ENCODE measurements at places on chromosomes 4 and X.

- DNase-seq: peak; percentile 49
These were observed 67.9 kb upstream of the PUDP start for GRCh38 chrX:7215842-7216241.

GRCh38 chr4:17236686-17237085 lies 275.2 kb downstream of the QDPR start:
- DNase-seq: peak; percentile 78

DNA sequence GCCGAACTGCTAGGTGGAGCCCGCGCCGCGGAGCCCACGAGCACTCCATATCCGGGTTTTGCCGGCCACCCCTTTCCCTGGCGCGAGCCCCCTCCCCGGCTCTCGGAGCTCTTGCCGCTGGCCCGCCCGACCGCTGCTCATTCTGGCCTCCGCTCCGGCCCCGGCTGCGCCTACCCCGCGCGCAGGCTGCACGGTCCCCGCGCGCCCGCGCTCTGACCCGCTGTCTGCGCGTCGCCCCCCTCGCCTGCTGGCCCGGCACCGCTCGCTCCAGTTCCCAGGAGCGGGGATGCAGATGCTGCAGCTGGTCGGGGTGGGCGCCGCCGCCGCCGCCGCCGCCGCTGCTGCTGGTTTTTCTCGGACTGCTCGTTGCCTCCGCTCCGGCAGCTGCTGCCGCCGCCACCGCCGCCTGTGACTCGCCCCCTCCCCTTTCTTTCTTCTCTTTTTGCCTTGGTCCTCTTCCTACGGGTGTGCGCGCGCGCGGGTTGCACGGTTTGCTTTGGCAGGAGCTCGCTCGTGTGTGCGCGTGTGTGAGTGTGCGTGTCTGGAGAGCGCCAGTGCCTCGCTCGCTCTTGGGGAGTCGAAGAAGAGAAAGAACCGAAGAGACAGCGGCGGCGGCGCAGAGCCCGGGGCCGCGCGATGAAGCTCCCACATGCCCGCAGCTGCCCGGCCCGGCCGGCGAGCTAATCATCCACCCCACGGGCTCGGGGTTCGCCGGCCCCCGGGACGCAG lies at the start of gene ADGRL3:
TSS of gene ADGRL3 (plus strand) at position 140 of the 729 bp plus-strand sequence.
- peak; percentile 47 for DNase-seq

DNA sequence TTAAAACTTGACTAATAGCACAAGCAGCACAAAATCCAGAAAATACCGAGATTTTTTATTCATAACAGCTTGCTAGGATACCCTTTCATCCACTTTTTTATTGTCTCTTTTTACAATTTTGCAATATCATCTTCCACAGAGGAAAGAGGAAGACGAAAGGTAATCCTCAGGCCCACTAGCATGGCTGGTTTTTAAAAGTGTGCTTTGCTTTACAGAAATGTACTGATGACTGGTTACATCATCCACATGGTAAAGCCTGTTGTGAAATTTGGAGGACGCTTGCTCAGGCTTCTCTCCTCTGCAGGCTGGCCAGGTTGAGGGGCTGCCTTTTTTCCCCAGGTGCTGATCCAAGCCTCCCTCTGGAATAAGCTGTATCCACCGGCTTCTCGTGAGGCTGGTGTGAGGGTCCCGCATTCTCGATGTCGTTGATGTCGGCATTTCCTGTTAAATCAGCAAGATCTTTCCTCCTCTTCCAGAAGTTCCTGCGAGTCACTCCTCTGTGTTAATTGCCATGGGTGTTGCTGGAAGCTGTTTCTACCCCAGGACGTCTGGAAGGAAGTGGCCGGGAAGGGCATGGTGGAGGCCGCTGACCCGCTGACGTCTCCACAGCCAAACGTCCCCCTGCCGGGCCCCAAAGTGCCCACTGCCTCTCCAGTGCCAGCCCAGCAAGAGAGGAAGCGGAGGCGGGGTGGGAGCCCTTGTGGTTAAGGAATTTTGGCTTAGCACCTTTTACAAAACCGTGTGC lies 5.8 kb upstream of the DGKQ start:
- peak; percentile 31 for DNase-seq

DNA sequence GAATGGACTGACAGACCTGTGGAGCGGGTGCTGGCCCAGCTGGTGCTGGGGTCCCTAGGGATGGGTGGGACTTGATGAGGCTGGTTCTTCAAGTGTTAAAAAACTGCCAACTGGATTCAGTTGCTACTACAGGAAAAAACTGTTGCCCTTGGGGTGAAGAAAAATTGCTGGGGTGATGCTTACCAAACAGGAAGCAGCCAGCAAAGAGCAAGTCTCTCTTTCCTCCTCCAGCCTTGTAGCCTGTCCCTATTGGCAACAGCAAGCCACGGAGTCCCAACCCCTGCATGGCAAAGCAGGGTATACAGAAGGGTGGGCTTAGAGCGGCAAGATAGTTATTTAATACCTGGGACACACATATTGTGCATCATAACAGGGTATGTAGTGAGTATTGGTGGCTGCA lies 60.1 kb upstream of the ATP8A1 start:
- DNase-seq: no peak

- DNase-seq: no peak
These were observed 18.6 kb downstream of the PSMD10 start for GRCh38 chrX:108072746-108073145.

DNA sequence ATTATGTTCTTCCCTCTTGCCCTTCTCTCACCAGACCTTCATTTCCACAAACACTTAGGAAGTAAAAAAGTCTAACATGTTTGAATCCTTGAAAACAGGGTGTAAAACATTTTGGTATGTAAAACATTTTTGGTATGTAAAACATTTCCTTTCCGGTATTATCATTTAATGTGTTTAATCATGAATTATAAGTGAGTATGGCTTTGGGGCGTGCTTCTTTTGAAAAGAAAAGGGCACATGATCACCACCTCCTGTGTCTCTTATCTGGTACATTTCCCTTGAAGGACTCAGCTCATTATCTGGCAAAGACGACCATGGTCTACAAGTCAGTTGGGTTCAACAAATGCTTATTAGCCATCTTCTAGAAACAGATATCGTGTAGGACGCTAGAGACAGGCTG lies 283.6 kb downstream of the FRMPD4 start:
- peak; percentile 48 for DNase-seq

DNA sequence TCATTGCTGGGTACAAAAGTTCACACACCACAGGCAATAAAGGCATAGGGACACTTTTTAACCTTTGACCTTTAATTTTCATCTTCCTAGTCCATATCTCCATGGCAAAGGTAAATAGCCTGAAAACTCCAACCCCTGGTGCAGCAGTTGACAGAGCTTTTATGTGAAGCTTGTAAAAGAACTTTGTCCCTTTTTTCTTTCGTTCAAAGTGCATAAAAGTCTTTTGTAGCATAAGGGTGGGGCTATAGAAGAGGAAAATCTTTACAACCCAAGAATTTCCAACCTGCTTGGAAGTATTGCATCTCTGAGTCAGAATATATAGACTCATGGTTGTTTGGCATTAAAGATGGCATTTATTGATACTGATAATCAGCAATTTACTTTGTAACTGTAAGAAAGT lies 20.4 kb downstream of the POF1B start:
- no peak for DNase-seq

GRCh38 chr4:149910177-149910576 lies 94.5 kb upstream of the IQCM start:
- DNase-seq: peak; percentile 7

- DNase-seq: no peak
These were observed 9.6 kb upstream of the ABLIM2 start for GRCh38 chr4:8168232-8168631.

- no peak for DNase-seq
These were observed 39.8 kb upstream of the POF1B start for GRCh38 chrX:85419293-85419692.

GRCh38 chr4:98204236-98204553 lies 57.0 kb upstream of the RAP1GDS1 start:
- no peak for DNase-seq

DNA sequence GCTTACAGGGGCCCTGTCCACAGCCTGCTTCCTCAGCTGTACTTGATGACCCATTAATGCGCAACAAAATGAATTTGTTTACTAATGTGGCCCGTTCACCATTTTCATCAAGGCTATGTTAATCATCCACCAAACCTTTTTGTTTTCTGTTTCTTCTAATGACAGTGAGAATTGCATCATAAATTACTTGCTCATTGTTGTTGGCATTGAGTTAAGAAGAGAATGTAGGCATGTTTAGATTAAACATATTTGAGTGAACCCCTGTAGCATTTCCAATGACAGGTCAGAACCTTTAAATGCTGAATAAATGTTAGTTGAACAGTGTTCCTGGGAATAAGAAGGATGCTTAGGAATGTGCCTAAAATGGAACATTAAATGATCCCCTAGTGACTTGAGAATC lies 183.4 kb downstream of the SPRY1 start:
- DNase-seq: no peak

DNA sequence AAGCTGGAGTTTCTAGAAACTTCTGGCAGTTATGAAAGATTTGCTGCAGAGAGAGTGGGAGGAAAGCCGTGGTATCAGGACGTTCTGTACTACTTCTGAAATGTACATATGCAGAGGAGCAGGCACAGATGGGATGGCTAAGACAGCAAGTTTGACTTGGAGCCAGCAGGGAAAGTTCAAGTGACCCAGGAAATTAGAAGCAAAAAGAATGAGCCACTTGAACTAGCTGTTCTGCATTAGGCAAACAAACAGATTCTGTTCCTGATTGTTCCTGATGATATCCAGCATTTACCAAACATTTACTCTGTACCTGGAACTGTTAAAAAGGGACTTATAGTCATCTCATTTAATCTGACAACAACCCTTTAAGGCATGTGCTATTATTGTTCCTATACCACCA lies 41.4 kb upstream of the CXCL13 start:
- no peak for DNase-seq

DNA sequence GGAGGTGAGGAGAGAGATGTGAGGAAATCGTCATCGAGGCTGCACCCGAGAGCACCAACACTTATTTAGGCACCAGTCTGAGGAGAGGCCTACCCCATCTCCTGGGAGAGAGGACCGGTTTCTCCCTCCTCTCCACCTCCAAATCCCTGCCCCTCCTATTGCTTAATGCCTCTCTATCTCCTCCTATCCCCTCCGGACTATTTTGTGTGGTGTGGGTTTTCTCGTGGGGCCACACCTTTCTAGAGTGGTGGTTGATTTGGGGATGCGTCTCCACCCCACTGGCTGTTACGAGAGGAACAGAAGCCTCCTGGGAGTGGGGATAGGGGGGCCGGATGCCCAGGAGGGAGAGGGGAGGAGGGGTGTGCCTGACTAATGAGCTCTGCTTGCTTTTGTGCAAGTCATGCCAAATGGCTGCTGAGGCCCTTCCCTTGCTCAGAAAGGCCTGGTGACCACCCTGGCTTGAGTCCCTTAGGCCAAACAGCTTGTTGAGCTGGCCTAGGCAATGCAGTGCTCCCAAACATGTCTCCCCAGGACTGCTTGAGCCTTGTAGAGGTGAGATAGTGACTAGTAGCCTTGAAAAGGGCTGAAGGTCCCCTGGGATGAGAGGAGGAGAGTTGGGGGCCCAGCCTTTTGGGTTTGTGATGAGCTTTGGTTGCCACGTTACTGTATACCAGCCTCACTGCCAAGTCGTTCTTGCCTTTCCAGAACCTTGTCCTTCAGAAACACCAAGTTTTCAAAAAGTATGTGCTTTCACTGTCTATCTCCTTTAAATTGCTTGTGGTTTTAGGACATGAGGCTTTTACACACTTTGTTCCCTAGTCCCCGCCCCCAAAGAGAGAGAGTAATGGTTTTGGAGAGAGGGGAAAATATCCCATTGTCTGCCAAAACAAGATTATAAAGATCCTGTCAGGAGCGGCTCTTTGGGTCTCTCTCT lies 1.2 kb downstream of the MSN start:
- peak; percentile 86 for DNase-seq

- DNase-seq: no peak
These were observed at the start of gene SMPX for GRCh38 chrX:21757960-21758359. SMPX (minus strand) TSS chrX:21758116; CDS start chrX:21754290, 3,826 bp downstream.

GRCh38 chr4:139658185-139658584 lies 7.4 kb upstream of the MGST2 start:
- no peak for DNase-seq

- DNase-seq: no peak
These were observed 11.7 kb downstream of the JCHAIN start for GRCh38 chr4:70654605-70655011.

GRCh38 chr4:2478229-2478628 lies 9.3 kb downstream of the RNF4 start:
- peak; percentile 77 for DNase-seq

- DNase-seq: peak; percentile 23
These were observed 15.0 kb upstream of the TRIM2 start for GRCh38 chr4:153189016-153189801.

GRCh38 chrX:136163689-136164088 lies 16.4 kb downstream of the FHL1 start:
- DNase-seq: peak; percentile 78

- peak; percentile 96 for DNase-seq
These were observed 279.3 kb upstream of the DIPK2B start for GRCh38 chrX:45479835-45480422.

GRCh38 chr4:181529537-181529936 lies 713.7 kb upstream of the TENM3 start:
- DNase-seq: no peak

- DNase-seq: no peak
These were observed 498.9 kb downstream of the INPP4B start for GRCh38 chr4:142347241-142347640.

DNA sequence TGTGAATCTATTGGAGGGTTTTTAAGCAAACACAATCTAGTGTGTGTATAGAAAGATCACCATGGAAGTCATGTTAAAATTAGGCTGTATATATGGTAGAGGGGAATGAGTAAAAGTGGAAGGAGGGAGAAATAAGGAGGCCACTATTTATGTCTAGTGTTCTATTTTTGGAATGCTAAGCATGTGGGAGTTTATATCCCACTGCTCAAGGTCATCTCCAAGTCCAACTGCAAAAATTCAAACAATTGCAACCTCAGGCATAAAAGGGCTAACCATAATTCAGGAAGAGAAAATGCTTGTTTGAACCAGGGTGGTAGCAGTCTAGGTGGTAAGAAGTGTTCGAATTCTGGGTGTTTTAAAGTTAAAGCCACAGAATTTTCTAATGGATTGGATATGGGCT lies 39.2 kb downstream of the SERPINA7 start:
- DNase-seq: no peak

- peak; percentile 15 for DNase-seq
These were observed 13.2 kb downstream of the HS3ST1 start for GRCh38 chr4:11415409-11416070.

- DNase-seq: no peak
These were observed 67.2 kb downstream of the ANK2 start for GRCh38 chr4:113116414-113117357.

DNA sequence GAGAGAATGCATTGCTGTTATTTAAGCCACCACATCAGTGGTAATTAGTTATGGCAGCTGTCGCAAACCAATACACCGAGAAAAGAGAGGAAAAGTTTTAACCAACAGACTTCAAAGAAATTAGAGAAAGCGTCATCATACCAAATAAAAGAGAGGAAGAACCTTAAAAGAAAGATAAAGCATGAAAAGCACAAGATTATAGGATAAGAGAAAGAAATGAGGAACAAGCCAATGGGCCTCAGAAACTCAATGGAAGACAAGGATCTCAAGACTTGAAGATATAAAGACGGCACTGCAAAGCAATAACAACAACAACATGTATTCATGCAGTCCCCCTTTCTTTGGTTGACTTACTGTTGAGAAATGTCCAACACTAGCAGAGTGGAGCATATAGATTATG lies 22.8 kb upstream of the ASMTL start:
- DNase-seq: no peak
